Activated naive CD4-positive, alpha-beta T cell treated with anti-CD3 and anti-CD28 coated beads, Interleukin-2, amount 50 U/mL, for 16 hours (primary cell): ENCODE measurements at places on chromosomes 5 and 9.

DNA sequence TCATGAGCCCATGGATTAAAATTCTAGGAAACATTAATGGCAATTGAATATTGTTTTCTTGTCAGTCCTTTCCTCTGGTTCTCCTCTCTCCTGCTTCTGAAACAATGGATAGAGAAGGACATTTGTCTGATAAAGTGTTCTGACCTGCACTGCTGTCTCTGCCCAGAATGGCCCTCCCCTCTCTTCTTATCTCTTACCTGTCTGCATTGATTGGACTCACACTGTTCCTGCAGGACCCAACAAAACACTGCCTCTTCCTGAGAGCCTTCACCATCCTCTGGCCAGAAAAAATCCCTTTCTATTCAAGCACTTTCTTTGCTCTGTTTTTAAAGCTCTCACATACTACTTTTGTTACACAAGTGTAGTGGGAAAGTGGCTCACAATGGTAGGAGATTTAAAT, 143.8 kb upstream of the DHFR start:
- DNase-seq: no peak

GRCh38 chr5:149145138-149145537, 3.8 kb downstream of the ABLIM3 start:
- no peak for DNase-seq

GRCh38 chr5:14185326-14186058, 42.4 kb downstream of the TRIO start:
- DNase-seq: no peak

- no peak for DNase-seq
Measured at GRCh38 chr9:4859035-4859434, 66.3 kb downstream of the RCL1 start.

GRCh38 chr5:75234251-75234650, 2.4 kb downstream of the ANKRD31 start:
- DNase-seq: no peak

- DNase-seq: no peak
Measured at GRCh38 chr5:181259974-181260719, 796 bp downstream of the TRIM52 start.

DNA sequence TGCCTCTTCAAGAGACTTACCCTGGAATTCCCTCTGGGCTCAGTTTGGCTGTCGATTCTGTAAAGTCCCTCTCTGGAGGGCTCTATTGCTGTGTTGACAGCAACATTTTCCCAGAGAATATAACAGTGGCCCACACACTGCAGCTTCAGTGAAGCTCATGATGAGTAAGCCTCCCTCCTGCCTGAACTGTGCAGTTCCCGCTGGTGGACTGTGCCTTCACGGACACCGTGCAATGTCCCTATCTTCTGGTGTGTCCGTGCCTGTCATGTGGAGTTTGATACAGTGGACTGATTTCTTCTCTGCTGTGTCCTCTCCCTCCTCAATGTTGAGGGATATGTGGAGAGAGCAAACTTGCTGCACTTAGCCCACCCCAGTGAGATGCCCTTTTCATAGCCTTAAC, 109.0 kb downstream of the NTRK2 start:
- no peak for DNase-seq

DNA sequence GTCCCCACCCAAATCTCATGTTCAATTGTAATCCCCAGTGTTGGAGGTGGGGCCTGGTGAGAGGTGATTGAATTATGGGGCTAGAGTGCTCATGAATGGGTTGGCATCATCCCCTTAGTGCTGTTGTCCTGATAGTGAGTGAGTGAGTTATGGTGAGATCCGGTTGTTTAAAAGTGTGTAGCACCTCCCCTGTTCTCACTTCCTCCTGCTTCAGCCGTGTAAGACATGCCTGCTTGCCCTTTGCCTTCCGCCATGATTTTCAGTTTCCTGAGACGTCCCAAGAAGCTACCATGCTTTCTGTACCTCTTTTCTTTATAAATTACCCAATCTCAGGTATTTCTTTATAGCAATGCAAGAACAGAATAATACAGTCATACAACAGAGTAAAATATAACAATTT, 742 bp upstream of the LECT2 start:
- no peak for DNase-seq

- no peak for DNase-seq
Measured at GRCh38 chr5:111853748-111854147, 96.8 kb upstream of the NREP start.

GRCh38 chr9:111000202-111000601, 38.1 kb downstream of the LPAR1 start:
- no peak for DNase-seq

GRCh38 chr5:85205430-85205829, 820.8 kb upstream of the EDIL3 start:
- no peak for DNase-seq

GRCh38 chr5:71633255-71634155, 46.4 kb downstream of the MCCC2 start:
- DNase-seq: no peak

GRCh38 chr5:113103330-113103729, 126.7 kb downstream of the DCP2 start:
- no peak for DNase-seq

DNA sequence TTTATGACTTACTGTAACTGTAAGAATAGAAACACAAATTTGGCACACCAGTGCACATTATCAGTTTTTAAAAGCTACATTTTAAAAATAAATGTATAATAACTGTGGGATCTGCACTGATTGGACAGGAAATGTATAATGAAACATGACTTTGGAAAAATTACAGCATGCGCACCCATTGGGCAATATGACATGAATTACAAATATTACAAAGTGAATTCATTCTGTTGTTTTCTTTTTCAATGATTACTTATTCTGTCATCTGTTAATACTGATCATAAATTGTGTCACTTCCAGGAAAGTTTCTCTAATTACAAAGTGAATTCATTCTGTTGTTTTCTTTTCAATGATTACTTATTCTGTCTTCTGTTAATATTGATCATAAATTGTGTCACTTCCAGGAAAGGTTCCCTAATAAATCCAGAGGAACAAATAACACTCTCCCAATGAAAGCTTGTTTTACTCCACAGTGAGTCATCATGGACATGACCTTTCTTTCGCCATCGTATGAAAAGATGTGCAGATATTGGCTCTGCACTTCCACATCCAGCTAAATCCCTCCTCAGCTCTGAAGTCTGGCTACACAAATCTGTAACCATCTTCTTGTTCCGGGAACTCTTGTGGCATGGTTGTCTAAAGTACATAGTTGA, 297.0 kb upstream of the HAPLN1 start:
- no peak for DNase-seq

DNA sequence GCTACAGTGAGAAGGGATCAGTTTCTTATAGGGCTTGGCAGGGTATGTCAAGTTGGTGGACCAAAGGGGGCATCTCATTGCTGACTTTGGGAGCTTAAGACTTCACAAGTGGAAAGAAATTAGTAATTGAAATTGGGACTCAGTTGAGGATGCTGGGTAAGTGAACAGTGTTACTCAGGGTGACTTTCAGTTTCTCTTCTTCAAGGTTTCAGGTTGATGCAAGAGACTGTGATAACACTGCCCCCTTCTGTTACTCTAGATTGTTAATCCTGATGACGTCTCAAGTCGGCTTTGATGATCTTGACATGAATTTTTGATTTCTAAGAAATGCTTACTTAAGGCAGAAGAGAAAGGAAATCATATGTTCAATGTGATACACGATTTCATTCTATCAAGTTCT, 21.3 kb downstream of the KCTD16 start:
- no peak for DNase-seq

GRCh38 chr5:32713361-32713769, 2.2 kb downstream of the NPR3 start:
- DNase-seq: no peak

GRCh38 chr5:20972419-20972925, 984.5 kb upstream of the CDH18 start:
- no peak for DNase-seq

DNA sequence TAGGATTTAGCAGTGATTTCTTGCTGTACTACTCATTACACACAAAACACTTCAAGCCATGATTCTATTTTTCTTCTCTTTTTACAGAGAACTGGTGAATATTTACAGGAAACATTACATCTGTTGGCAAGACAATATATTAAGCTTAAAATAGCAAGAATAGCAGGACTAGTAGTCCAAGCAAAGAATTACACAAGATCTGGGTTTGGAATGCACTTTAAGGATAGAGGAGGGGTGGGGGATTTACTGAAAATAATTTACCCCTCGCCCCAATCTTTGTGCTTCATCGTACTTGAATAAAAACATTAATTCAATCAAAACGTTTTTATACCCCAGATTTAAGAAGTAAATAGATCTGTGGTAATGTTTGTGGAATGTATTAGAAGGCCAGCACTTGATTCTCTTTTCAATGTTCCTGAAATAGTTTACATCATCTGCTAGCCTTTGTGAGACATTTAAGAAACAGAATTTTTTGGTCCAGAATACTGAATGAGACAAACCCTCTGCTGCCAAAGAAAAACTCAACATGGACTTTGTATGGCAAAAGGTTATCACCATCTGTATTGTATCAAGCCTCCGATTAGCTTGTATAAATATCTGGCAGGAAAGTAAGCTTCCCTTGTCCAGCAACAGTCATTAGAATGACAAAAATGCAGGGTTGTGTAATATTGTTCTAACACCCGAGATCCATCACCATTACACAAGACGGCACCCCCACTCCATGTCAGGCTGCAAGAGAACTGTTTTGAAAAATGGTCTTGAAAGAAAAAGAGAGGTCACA, 23.8 kb downstream of the SVEP1 start:
- no peak for DNase-seq
